ENCODE measurements at places on chromosomes 5 and 9. TPM values are rescaled to one million over a fixed set of nuclear protein-coding genes. Genes with fewer than 3 reads are reported as not detected.

The ZNG1A gene
- 50.7 TPM for total RNA-seq

The CARD9 gene
- total RNA-seq: 5.4 TPM

The KCNIP1 gene
- total RNA-seq: 3.6 TPM

The SLC6A19 gene
- not detected for total RNA-seq

The CARTPT gene
- not detected for total RNA-seq

The SPINK13 gene
- total RNA-seq: not detected

DNA sequence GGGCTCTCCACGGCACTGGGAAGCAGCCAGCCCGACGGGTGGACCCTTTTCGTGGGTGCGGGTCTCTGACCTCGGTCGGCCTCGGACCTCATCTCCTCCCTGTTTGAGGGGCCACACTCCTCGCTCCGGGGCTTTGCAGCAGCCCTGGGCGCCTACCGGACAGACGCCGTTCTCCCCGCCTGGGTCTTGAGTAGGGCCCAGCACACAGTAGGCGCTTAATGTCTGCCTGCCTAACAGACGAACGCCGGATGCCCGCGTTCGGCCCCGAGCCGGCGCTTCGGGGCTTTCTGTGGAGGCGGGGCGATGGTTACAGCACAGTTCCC lies 842 bp upstream of the GTF3C5 start:
- DNase-seq: no peak

DNA sequence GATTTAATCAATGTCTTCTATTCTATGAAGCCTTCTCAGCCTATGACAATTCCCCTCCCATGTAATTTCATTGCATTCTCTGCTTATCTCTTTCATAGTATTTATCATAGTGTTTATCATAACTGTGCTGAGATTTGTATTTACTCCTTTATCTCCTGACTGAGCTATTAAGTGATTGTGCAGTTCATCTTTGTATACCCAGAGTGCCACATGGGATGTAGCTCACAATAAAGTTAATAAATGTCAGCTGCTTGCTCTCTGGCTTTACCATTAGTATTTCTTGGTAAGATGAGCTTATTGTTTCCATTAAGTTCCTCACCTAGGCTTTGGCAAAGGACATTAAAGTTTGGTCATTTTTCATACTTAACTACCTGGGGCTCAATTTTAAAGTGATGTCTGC lies 275.1 kb upstream of the MPDZ start:
- DNase-seq: no peak

- no peak for DNase-seq
Observed at GRCh38 chr5:7606840-7607465, 211.0 kb downstream of the ADCY2 start.

DNA sequence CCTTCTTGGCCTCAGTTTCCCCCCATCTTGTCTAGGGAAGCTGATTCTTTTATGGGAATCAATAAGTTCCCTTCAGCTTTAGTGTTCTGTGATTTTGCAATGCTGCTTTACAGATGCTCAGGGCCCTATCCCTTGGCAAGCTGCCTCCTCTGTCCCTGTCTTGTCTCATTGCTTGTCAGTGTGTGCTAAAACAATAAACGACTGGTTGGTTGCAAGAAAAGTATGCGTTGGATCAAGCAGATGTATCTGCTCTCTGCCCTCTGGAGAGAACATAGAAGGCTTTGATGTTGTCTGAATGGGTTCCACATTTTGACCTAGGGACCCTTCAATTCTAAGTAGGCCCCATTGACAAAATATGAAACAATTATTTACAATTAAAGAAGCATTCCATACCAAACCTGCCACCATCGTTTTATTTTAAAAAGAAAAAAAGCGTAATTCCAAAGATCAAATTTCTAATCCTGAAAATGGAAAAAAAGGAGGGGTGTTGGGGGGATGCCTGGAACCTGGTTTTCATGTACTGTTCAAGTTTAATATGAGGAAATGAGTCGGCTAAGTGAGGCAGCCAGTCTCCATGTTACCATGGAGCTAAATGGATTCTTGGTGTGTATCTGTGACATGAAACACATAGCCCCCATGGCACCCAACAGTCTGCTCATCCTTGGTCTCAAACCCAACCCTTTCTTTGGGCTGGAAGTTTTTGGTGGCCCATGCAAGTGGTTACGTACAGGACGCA lies 31.2 kb upstream of the TARS1 start:
- no peak for DNase-seq

GRCh38 chr9:78122631-78123030 lies 91.0 kb upstream of the GNAQ start:
- DNase-seq: no peak

GRCh38 chr9:532707-533106 lies 308.8 kb upstream of the DMRT1 start:
- DNase-seq: no peak

DNA sequence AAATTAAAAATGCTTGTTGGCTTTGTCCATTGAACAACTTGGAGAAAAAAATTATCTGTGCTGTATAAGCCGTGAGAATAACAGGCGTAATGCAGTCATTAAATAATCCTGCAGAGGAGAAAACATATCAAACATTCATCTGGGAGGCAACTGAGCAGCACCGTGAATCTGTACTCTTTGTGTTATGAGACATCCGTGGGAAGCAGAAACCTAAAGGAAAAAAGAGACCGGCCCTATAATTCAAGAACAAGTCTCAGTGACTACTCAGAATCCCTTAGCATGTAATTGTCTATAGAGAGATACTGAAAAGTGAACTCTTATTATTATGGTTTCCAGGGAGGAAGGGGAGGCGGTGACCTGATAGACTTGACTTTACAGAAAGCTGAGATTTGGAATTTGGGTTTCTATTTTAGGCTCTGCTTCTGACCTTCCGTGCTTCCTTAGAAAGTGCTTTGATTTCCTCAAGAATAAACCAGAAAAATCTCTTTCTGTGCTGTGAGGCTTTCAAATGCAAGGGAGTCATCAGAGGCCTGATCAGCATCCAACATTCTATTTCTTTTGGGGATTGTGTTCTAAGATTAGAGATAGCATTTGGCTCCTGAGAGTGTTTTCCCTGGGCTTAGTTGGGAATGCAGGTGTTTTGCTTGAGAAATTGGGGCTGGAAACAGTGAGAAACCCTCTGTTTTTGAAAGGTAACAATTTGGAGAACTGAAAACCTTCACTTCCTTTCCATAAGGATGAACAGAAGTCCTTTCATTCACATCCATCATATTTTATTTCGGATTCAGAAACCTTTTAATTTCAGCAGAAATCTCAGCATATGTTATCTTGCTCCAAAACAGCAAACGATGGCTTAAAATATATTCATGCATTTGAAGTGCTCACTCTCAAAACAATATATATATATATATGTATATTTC lies 296.7 kb downstream of the CSNK1G3 start:
- DNase-seq: no peak

- no peak for DNase-seq
Observed at GRCh38 chr9:34555002-34555348, 32.2 kb upstream of the ENHO start.

DNA sequence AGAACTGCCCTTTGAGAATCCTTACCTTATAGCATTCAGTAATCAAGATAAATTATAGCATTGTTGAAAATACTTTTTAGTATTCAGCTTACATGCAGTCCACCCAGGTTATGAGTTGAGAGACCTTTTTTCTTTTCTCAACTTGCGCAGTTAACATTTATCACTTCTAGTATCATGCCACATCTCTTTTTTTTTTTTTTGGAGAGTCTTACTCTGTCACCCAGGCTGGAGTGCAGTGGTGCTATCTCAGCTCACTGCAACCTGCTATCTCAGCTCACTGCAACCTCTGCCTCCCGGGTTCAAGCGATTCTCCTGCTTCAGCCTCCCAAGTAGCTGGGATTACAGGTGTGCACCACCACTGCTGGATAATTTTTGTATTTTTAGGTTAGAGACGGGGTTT lies 29.0 kb downstream of the LRRC70 start:
- DNase-seq: no peak

- no peak for DNase-seq
Observed at GRCh38 chr9:87557996-87558395, 60.3 kb downstream of the DAPK1 start.

All from A673 (cell line).